ENCODE measurements at places on chromosomes 6 and 20.

DNA sequence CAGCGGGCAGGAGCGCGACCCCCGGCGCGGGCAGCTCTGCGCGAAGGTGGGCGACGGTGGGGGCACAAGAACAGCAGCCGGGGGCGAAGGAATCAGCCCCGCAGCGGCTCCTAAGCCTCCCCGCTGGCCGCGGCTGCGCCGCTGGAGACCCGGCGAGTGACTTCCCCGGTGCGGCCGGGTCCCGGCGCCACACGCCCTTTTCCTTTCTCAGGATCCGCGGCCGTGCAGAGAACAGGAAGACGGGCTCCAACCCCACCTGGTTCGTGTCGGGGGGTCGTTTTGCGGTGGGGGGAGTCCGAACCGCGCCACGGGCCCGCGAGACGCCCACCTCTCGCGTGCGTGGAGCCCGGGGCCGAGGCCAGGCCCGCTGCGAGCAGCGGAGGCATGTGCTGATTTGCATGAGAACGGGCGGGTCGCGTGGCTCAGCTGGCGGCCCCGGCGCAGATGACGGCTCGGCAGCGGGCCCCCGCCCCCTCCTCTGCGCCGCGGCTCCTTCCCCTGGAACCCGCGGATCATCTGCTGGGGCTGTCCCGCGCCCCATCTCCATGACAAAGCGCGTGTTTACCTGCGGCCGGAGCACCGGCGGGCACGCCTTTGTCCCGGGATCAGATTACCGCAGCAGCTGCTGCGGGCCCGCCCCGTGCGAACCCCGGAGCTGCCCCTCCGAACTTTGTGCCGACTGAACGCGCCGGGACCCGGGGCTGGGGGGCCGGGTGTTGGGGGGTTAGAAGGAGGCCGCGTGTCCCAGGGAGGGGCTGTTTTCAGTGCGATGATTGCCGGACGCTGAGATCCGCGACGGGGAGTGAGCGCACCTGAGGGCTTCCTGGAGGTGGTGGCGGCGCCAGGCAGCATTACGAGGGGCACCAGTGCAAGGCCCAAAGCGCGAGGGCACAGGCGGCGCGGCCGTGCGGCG is 4.9 kb upstream of the DLL1 start:
- DNase-seq, result peak; percentile 54

DNA sequence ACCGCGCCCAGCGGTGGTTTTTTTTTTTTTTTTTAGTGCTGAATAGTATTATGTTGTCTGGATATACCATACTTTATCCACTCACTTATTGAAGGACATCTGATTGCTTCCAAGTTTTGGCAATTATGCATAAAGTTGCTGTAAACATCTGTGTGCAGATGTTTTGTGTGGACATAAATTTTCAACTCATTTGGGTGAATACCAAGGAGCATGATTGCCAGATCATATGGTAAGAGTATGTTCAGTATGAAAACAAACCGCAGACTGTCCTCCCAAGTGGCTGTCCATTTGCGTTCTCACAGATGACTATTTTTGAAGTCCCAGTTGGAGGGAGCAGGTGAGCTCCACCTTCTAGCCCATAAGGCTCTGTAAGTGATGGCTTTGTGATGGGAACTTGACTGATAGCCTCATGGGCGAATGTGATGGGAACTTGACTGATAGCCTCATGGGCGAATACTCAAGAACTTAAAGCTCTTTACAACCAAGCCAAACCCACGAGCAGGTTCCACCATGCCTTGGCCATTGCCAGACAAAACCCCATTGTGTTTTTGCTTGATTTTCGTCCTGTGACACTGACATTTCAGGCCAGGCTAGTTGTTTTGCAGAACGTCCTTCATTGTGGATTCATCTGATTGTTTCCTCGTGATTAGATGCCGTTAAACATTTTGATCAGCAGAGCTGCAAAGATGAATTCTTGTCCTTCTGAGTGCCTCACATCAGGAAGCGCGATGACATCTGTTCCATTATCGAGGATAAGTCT is 51.0 kb downstream of the ZBTB2 start:
- DNase-seq, result no peak

- no peak for DNase-seq
Measured at GRCh38 chr6:24649691-24650090, 3.7 kb upstream of the KIAA0319 start.

DNA sequence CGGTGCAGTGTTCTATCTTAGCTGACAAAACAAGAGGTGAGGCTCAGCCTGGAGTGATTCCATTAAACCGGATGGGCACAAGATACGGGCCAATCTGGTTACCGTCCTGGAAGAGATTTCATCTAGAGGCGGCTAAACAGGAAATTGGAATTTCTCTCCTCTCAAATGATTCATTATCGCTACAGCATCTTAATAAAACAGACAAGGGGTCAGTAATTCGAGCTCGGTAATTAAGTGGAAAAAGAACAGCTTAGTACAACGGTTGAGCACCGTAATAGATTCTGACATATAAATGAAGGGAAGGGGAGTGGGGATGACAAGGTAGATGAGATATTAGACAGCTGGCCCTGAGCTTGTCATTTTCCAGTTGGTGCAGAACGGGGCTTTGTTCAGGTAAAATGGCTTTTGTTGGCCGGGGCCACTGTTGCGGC is 137.2 kb downstream of the EDN3 start:
- DNase-seq, result no peak

GRCh38 chr6:163338671-163339405 is 75.7 kb upstream of the QKI start:
- DNase-seq, result no peak

DNA sequence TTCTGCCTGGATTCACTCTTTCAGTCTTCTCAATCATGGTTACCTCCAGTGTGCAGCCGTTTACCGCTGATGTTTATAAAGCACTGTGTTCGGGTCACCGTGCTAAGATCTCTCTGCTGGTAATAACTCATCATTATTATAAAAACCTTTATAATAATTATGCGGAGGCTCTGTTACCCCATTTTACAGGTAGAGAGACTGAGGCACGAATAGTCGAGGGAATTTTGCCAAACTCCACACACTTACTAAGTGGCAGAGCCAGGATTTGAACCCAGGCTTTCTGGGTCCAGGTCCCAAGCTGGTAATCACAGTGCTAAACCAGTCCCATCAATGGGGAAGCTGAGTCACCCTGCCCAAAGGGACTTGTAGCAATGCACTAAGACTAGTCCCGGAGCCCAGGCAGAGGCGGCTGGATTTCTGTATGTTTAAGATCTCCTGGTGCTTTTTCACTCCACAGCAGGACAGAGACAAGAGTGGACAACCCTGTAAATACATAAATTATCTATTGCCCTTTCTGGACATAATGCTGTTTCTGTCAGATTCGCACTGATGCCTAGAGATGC is 48.1 kb downstream of the SYNJ2 start:
- no peak for DNase-seq

DNA sequence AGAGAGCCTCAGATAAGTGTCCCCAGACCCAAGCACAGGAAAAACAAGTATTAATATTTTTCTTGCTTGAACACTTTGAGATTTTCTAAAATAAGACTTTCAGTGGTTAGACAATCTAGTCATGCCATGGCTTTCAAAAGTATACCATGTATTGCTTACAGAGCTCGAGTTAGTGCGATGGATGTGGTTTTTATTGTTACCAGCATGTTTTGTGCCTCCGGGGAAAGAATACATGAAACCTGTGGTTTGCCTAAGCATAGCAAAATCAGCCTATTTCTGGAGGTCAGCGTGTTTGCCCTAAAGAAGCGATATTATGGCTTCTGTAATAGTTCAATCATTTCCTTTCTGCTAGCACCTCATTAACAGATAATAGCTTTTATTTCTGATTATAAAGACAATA is 21.6 kb downstream of the RIN2 start:
- DNase-seq, result no peak

GRCh38 chr6:170212956-170213636 is 77.8 kb downstream of the DLL1 start:
- no peak for DNase-seq

GRCh38 chr6:156181506-156181905 is 595.7 kb upstream of the ARID1B start:
- DNase-seq, result no peak

GRCh38 chr20:50111829-50112495 is 988 bp downstream of the UBE2V1 start:
- no peak for DNase-seq

DNA sequence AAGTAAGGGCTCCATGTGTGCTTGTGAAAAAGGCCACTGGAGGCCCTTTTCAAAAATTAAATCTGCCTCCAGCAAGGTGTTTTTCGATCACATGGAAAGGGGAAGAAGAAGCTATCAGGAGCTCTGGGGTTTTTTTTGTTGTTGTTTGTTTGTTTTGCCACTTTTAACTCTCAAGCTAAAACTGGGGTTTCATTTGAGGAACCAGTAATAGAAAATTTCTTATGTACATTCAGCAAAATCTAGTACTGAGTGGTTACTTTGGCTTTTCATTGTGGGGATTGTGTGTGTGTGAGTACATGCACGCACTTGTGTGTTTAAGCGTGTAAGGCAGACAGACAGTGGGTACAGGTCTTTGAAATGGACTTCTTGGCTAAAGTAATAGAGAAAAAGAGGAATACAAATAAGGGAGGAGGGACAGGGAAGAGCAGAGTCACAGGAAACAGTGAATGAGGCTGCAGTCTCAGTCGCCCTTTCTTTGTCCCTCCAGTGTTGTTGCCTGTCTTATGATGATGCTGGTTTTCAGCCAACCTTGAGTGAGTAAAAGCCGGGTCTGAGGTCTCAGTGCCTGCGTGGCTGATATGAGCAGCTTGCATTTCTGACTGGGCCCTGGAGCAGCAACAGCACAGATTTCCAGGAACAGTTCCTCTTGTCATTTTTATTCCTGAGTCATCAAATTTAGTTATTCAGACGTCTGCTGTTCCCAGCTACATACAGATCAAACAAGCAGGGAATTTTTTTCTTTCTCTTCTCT is 26.2 kb downstream of the SLC16A10 start:
- no peak for DNase-seq

GRCh38 chr6:112468359-112468758 is 121.2 kb downstream of the RFPL4B start:
- DNase-seq, result no peak

- no peak for DNase-seq
Measured at GRCh38 chr20:38355161-38356012, 9.1 kb downstream of the LBP start.

- DNase-seq, result peak; percentile 54
Measured at GRCh38 chr6:36120539-36120938, 9.8 kb upstream of the MAPK13 start.

DNA sequence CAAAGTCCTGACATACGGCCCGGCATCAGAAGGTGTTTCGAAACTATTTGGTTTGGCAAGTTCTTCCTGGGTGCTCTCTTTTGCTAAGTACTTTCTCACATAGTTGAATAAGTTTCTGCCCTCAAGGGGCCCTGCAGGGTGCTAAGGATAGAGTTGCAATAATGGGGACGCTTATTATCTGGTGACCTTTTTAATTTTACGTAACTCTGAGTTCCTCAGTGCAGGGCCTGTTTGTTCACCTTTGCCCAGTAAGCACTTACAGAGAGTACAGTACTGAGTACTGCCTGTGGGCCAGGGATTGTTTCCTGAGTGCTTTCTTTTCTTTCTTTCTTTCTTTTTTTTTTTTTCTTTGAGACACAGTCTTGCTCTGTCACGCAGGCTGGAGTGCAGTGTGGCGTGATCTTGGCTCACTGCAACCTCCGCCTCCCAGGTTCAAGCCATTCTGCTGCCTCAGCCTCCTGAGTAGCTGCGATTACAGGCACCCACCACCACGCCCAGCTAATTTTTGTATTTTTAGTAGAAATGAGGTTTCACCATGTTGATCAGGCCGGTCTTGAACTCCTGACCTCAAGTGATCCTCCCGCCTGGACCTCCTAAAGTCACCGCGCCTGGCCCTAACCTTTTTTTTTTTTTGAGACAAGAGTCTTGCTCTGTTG is 4.5 kb upstream of the PXMP4 start:
- DNase-seq, result no peak

GRCh38 chr20:20184706-20185105 is 132.4 kb downstream of the CFAP61 start:
- no peak for DNase-seq

DNA sequence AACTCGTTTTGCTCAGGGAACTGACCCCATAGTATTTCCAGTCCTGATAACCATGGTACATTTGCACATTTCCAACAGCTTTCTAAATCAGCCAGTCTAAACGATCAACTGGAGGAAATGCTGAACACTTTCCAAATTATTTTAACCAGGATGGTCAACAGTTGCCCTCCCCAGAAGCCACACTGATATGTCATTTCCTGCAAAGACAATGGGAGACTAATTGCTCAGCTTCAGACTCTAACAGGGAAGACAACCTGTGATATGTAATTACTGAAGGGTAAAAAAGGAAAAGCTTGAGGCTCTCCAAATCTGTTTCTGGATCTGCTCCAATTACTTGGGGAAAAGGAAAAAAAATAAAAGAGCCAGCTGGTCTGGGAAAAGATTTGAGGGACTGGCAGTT is 88.8 kb downstream of the FYN start:
- DNase-seq, result no peak

DNA sequence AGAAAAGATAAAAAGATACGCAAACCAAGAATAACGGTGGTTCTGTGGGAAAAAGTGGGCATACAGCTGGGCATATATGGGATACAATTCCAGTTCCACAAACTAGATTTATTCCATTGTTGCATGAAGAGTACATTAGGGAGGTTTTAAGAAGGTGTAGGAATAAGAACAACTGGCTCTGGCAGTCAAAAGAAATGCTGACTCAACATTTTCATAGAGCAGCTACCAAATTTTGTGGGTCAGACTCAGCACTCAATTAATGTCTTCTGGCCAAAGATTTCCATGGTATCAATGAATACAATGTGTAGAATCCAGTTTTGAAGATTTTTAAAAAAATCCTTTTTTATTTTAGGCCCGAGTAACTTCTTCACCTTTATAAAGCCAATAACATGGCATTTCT is 40.2 kb downstream of the TP53INP2 start:
- DNase-seq, result no peak

DNA sequence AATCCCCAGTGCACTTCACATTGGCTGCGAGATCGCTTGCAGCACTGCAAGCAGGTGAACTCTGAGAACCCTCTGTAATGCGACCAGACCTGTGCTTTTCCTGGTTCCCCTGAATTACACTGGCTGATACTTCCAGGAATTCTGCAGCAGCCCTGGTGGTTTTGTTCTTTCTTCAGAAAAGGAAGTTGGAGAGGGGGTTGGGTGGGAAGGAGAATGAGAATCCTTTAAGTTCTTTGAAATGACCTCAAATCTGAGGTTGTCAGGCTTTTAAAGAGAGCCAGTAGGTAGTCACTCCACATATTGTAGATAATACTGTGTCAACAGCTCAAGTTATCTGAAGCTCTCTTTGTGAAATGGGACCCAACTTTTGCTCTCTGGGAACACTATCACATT is 62.4 kb downstream of the GCNT2 start:
- DNase-seq, result no peak

- no peak for DNase-seq
Measured at GRCh38 chr6:63804381-63804956, 168.9 kb downstream of the PHF3 start.

GRCh38 chr6:157714153-157714490 is 108.9 kb upstream of the SNX9 start:
- DNase-seq, result no peak

DNA sequence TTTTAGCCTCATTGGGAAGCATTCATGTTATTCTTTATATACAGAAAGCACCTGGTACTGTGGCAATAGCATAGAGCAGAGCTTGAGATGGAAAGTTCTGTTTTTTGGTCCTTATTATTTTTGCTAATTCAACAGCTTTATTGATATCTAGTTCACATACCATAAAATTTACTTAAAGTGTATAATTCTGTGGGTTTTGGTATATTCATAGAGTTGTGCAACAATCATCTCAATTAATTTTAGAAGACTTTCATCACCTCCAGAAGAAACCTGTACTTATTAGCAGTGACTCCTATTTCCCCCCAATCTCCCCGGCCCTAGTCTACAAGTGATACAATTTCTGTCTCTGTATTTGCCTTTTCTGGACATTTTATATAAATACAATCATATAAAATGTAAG is 77.4 kb downstream of the ANKRD6 start:
- DNase-seq, result no peak
